Dorsolateral prefrontal cortex (tissue), 122 donors: ENCODE measurements at places on chromosomes 11 and 22. TPM values are rescaled to one million over a fixed set of nuclear protein-coding genes. Genes with fewer than 3 reads are reported as not detected.

DNA sequence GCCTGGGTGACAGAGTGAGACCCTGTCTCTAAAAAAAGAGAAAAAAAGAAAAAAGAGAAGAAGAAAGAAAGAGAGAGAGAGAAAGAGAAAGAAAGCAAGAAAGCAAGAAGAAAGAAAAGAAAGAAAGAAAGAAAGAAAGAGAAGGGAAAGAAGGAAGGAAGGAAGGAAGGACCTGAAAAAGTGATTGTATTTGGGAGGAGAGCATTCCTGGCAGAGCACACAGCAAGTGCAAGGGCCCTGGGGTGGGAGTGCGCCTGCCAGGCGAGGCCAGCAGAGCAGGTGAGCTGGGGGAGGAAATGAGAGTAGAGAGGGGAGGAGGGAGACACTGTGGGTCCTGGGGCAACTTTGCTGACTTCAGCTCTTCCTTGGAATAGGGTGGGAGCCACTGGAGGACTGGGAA, 7.7 kb upstream of the CABP7 start:
- DNase-seq = no peak

DNA sequence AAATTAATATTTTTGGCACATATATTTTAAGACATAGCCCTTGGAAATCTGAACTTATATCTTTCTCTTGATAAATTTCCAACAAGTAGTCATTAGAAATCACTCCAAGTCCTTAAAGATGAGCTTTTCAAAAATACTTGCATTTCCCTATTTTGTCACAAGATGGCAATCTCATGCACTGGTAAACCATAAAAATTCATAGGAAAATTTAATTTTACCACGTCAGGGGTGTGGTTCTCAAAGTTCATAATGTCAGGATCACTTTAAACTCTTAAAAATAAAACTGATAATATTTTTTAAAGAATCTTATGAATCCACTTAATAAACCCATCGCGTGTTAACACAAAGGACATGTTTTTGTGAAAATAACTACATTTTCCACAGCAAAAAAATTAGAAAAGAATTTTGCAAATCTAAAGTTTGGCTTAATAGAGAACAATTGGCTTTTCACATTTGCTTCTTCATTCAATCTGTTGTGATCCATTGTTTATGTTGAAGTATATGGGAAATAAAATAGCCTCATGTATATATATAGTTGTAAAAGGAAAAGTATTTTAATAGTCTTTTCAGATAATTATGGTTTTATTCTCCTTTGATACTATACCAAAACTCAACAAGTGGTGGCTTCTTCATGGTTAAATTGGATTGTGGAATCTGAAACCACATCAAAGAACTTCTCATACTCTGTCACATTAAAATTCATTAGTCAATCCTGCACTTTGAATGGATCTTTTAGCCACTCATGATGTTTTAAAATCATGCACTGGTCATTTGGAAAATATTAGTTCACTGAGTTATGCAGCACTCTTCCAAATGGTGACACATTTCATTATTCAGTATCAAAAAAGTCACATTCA, 169.1 kb downstream of the CADM1 start:
- DNase-seq = no peak

DNA sequence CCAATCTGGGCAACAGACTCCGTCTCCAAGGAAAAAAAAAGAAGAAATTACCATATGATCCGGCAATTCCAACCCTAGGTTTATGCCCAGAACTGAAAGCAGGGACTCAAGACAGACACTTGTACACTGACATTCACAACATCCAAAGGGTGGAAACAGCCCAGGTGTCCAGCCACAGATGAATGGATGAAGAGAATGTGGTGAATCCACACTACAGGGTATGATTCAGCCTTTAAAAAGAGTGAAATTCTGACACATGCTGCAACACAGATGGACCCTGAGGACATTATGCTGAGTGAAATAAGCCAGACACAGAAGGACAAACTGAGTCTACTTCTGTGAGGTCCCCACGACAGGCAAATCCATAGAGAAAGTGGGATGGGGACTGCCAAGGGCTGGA, 43.9 kb downstream of the SGSM3 start:
- no peak for DNase-seq

DNA sequence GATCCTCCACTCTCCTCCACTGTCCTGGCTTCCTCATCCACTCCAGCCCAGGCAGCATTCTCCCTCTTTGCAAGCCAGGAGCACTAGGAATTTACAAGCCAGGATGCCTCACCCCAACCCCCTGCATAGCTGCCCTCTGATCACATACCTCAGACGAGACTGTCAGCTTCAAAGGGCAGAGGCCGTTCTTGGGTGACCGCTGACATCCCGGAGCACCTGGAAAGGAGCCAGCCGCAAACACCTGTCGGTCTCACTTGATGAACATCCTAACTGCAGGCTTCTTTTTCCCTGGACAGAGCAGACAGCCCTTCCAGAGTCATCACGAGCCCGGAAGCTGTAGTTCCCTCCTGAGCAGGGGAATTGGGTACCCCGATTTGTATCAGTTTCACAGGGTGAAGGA, 451.3 kb upstream of the B3GAT1 start:
- DNase-seq = no peak

DNA sequence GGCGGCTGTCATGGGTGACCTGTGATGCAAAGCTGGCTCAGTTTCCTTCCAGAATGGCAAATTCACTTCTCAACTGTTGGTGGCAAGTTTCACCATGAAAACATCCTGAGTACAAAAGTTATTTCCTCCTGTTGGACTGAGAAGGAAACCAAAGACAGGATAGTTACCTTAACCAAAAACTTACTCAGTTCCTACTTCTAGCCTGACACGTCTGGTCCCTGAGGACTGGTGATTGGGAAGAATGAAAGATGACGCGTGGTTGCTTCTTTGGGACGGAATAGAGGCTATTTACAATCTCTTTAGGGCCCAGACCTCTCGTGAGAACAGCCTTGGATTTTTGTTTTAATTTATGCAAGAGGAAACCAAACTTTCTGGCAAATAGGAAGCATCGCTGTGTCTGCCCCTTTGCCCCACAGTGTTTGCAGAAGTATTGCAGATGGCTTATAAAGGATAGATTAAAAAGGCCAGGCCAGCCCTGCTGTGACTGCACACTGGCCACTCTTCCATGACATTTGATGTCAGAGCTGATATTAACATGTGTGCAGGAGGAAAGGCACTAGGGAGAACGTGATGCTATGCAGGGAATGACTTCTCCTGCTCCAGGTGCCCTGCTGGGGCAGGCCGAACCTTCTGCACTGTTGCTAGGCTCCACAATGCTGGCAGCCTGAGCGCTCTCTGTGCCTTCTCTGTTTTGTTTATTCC, 7.6 kb downstream of the VPS26B start:
- DNase-seq = no peak

DNA sequence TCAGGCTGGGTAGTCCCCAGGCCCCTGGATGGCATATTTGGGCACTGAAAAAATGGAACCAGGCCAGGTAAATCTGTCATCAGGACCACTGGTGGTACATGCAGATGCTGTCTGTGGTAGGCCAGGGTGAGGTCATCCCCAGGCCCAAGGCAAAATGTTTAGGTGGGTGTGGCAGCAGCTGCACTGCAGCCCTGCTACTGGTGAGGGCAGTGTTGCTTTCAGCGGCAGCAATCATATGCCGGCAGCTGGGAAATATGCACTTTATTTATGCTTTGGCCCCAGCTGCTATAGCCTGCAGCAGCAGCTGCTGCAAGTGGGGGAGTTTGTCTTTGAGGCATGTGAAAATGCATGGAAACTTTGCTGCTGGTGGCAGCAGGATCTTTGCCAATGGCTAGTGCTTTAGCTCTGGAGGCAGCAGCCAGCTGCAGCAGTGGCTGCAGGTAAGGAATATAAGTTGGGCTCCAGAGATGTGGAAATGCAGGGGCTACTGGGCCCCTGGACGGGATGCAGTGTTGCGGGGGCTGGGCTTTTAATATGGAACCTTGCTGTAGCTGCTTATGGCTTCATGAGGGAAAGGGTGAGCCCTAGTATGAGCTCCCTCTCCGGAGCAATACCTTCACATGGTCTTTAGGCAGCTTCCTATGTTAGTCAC, 365.7 kb upstream of the CADM1 start:
- DNase-seq = no peak

- peak; percentile 36 for DNase-seq
These were observed 268.6 kb downstream of the TBC1D22A start for GRCh38 chr22:47030881-47031627.

DNA sequence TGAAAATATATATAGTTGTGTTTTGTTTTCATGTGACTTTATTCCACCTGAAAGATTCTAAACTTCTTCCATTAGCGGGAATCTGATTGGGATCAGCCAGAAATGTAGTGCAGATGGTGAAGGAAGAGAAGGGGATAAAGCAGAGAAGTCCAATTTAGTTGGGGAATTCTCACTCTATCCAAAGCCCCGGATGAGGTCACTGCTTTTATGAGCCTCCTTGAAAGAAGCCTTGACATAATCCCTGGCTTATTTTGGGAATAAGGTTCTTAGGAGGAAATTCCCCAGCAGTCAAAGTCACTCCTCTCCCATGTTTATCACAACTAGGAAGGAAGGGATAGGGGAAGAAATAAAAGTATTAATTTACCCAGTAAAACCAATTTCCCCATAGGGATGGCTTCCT, 41.1 kb downstream of the OSBP start:
- no peak for DNase-seq

DNA sequence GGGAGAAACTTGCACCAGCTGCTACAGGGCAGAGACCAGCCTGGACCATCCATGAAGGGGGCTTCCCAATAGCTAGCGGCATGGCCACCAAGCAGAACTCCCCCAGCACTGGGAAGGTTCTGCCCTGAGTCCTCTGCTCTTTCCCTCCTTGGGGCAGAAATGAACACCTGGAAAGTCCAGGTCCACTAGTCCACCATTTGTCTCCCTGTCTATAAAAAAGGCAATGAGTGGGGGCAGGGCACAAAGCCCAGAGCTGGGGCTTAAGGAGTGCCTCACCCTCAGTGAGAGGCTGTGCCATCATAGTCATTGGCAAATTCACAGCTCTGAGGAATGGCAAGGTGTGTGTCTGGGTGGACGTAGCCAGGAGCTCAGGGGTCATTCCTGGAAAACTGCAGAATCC, 420.3 kb downstream of the SOX6 start:
- DNase-seq = no peak

- DNase-seq = no peak
These were observed 82.4 kb upstream of the EIF3D start for GRCh38 chr22:36611241-36611976.

NLRP6 gene
- not detected for total RNA-seq

MLC1 gene
- total RNA-seq = 184 TPM
